ENCODE measurements at places on chromosomes 7 and 10.

DNA sequence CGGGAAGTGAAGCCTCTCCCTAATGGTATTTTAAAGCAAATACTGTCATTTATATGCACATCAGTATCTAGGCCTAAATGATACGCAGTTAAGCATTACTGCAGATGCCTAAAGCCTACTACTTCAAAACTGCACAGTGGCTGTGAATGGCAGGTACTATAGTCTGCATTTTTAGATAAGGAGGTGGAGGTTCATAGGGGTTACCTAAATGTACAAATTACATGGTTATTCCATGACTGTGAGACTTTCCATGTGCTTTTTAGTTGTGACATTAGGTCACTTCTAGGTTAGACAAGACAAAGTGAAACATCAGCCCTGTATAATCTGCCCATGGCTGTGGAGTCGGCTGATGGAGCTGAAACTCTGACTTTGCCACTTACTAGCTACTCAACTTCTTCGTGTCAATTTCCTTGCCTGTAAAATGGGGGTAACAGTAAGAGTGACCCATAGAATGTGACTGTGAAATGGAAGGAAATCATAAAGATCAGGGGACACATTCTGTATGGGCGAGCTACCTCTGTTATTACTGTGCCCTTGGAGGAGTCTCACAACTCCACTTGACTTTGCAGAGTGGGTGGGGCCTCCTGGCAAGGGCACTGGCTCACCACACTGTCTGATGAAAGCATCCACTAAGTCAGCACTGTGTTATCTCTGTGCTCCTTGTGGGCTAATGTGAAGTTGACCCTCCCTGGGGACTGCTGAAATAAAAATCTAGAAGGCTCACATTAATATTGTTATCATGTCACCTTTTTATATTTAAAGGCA is 239.4 kb downstream of the TNS3 start:
- no peak for DNase-seq

GRCh38 chr7:112959276-112959675 is 127.4 kb downstream of the GPR85 start:
- no peak for DNase-seq

GRCh38 chr10:117656385-117657367 is 114.1 kb downstream of the EMX2 start:
- DNase-seq = no peak

DNA sequence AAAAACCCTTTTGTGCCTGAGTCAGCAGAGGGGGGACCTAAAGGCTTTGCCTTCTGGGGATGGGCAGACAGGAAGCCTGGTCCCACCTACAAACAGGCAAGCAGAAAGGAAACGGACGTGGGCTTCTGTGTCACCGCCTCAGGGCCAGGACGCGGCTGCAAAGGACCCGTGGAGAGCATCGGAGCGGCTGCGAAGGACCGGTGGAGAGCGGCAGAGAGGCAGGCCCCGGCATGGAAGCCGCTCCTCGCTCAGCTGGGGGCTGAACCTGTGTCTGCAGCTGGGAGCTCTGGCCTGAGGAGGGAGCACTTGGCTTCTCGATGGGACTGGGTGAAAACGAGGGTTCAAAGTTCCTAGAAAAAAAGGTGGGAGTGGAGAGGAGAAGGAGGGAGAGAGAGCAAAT is 125.4 kb upstream of the PPP2R2D start:
- DNase-seq = no peak

DNA sequence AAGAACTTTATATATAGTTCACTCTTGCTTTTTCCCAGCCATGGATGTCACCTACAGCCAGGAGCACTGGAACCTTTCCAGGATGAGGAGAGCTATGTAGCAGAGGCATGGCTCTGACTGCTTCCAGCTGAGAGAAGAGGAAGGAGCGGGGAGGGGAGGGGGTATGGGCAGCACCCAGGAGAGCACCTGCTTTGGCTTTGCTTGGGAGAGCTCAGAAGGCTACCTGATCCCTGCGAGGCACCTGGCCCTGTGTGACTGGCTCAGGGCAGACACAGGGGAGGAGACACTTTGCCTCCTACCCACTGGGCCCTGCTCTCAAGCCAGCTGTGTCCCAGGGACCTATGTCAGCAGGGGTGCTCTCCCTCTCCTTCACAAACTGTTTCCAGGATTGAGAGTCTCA is 67.1 kb downstream of the HK1 start:
- no peak for DNase-seq
